ENCODE measurements at places on chromosomes 2 and 18. TPM values are rescaled to one million over a fixed set of nuclear protein-coding genes. Genes with fewer than 3 reads are reported as not detected.

Gene LINC00305
- total RNA-seq: not detected

Gene C2orf92
- total RNA-seq: 1.00 TPM

Gene CTAGE1
- total RNA-seq: not detected

Gene DYNAP
- total RNA-seq: not detected

Gene ANKRD30BL
- not detected for total RNA-seq

Measured in A549 treated with Hydrocortisone at 1 μM for 4 hours (cell line).